Naive B cell (primary cell): ENCODE measurements at places on chromosomes 6 and 20. TPM values are rescaled to one million over a fixed set of nuclear protein-coding genes. Genes with fewer than 3 reads are reported as not detected.

DNA sequence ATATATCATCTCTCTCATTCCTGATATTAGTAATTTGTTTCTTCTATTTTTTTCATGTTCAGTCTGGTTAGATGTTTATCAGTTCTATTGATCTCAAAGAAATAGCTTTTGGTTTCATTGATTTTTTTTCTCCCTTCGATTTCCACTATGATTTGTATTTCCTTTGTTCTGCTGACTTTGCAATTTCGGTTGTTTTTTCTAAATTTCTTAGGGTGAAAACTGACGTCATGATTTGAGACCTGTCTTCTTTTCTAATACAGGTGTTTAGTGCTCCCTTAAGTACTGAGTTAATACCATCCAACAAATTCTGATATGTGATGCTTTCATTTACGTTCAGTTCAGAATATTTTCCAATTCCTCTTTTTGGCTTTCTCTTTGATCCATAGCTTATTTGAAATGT, 25.2 kb downstream of the STX7 start:
- H3K4me1 ChIP-seq, result peaks cover 37% of the 10 kb centered on the region
- no peak for DNase-seq
- H3K27me3 ChIP-seq, result no peaks in the 10 kb centered on the region
- H3K4me3 ChIP-seq, result peak overlapping the region; percentile 51

BCAS1 gene
- polyA plus RNA-seq, result not detected

HUS1B gene
- polyA plus RNA-seq, result not detected

OPRL1 gene
- 1.8 TPM for polyA plus RNA-seq

GRCh38 chr6:99349171-99350141, at the start of gene FAXC:
FAXC (minus strand) TSS chr6:99349674; CDS start chr6:99349372, 302 bp downstream.
- H3K4me1 ChIP-seq, result peaks cover 6% of the 10 kb centered on the region
- no peak within 1 kb of the TSS for H3K27ac ChIP-seq
- H3K36me3 ChIP-seq, result no peaks in the 10 kb centered on the region
- peak within 1 kb of the TSS; percentile 23 for H3K4me3 ChIP-seq
- peaks cover 77% of the 10 kb centered on the region for H3K27me3 ChIP-seq

DNA sequence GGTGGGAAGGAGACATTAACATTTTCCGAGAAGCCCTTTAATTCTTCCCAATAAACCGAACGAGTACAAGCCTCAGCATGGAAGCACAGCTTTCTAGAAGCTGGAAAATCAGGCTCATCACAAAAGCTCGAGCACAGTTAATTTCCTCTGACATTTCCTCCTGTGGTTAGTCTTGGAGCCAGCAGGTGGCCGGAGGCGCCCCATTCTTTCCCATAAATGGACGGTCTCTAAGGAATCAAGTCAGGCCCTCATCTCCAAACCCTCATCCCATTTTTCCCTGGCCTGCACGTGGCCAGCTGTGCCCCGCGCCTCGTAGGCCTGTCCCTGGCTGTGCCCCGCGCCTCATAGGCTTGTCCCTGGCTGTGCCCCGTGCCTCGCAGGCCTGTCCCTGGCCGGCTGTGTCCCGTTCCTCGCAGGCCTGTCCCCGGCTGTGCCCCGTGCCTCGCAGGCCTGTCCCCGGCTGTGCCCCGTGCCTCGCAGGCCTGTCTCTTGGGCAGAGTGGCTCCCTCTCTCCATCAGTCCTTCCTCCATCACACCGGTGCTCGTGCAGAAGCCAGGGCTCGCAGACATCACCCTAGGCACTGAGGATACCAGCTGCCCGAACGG, 19.7 kb upstream of the NTSR1 start:
- H3K4me3 ChIP-seq, result no peak overlapping the region
- no peak for DNase-seq
- no peak overlapping the region for H3K27ac ChIP-seq
- peaks cover 12% of the 10 kb centered on the region for H3K4me1 ChIP-seq
- no peaks in the 10 kb centered on the region for H3K36me3 ChIP-seq

C20orf202 gene
- polyA plus RNA-seq, result not detected

- no peaks in the 10 kb centered on the region for H3K27me3 ChIP-seq
- H3K27ac ChIP-seq, result no peak overlapping the region
- no peak for DNase-seq
- peaks cover 4% of the 10 kb centered on the region for H3K36me3 ChIP-seq
- peaks cover 28% of the 10 kb centered on the region for H3K4me1 ChIP-seq
These were observed 24.7 kb downstream of the MGME1 start for GRCh38 chr20:17993546-17993945.

GRCh38 chr6:15504040-15504495, 158.8 kb downstream of the DTNBP1 start:
- peaks cover 8% of the 10 kb centered on the region for H3K36me3 ChIP-seq
- H3K4me1 ChIP-seq, result peaks cover 22% of the 10 kb centered on the region
- no peak overlapping the region for H3K27ac ChIP-seq
- no peaks in the 10 kb centered on the region for H3K27me3 ChIP-seq

DNA sequence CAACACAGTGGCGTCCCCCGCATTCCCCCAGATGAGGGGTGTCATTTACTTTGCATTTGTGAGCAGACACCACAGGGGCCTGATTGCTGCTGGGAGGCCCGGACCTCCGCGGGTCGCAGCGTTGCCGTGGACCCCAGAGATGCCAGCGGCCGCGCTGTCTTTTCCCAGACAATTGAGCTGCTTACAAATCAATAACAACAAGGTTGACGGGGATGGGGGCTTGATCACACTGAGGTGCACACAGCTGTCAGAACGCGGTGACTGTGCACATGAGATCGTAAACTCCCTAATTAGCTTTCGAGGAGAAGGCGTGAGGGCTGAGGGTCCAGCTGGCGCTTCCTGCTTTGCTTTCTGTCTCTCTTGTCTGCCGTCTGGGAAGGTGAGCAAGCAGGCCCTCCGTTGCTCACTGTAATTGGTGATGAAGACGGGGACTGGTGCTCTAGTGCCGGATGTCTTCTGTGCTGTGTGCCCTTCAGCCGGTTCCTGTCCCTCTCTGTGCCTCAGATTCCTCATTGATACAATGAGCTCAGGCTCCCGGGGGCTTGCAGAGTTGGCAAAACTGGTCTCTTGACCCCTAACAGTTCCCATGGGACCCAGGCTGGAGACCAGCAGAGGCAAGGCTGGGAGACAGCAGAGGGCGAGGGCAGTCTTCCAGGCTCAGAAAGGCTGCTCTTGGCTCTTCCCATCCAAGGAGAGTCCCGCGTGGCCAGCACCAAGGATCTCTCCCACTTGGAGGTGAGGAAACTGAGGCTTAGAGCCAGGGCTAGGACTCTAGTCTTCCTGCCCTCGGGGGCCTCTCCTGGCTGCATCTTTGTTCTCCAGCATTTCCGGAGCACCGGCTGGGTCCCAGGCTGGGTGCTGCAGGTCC, 126.0 kb upstream of the PMEPA1 start:
- peaks cover 4% of the 10 kb centered on the region for H3K27me3 ChIP-seq
- H3K27ac ChIP-seq, result no peak overlapping the region
- H3K4me3 ChIP-seq, result no peak overlapping the region
- H3K36me3 ChIP-seq, result no peaks in the 10 kb centered on the region

GRCh38 chr6:92122746-92123145, 1296.6 kb downstream of the EPHA7 start:
- H3K4me1 ChIP-seq, result no peaks in the 10 kb centered on the region
- H3K36me3 ChIP-seq, result no peaks in the 10 kb centered on the region
- no peaks in the 10 kb centered on the region for H3K27me3 ChIP-seq

GMPR gene
- 5.2 TPM for polyA plus RNA-seq

- H3K4me1 ChIP-seq, result peaks cover 9% of the 10 kb centered on the region
- no peak for DNase-seq
- H3K36me3 ChIP-seq, result no peaks in the 10 kb centered on the region
- peaks cover 17% of the 10 kb centered on the region for H3K27me3 ChIP-seq
These were observed 65.3 kb upstream of the KCNK16 start for GRCh38 chr6:39387785-39388184.

KATNA1 gene
- 24.0 TPM for polyA plus RNA-seq

DNA sequence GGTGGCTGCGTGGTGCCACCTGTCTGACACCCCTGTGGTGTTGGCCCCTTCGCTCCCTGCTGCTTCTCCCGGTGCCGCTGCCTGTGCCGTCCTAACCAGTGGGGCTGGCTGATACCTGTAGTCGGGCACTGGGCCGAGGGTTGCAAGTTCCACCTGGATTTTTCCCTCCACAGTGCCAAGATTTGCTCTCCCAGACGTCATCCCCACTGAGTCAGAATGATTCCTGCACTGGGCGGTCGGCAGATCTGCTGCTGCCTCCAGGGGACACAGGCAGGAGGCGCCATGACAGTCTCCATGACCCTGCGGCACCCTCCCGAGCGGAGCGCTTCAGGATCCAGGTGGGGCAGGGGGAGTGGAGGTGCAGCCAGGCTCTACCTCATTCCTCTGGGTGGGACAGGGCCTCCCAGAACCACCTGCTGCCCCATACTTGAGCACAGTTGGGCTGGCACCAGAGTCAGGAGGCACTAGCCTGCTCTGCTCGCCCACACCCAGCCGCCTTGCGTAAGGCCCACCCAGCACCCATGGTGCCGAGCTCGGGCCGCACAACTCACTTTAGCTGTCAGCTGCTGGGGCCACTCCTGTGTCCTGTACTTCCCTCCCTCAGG, 60.2 kb downstream of the TCP11 start:
- peaks cover 6% of the 10 kb centered on the region for H3K4me1 ChIP-seq
- peaks cover 29% of the 10 kb centered on the region for H3K36me3 ChIP-seq
- no peak for DNase-seq

RBPJL gene
- not detected for polyA plus RNA-seq

DNA sequence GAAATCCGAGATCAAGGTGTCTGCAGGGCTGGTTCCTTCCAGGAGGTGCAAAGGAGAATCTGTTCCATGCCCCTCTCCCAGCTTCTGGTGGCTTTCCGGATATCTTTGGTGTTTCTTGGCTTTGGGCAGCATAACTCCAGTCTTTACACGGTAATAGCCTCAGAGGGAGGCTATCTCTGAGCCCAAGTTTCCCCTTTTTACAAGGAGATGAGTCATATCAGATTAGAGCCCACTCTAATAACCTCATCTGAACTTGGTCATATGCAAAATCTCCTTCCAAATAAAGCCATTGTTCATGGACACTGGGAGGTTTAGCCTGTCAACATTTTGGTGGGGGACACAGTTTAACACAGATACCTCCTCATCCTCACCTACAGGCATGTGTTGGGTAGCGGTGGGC, 213.7 kb downstream of the ATXN1 start:
- DNase-seq, result no peak
- no peak overlapping the region for H3K4me3 ChIP-seq
- H3K36me3 ChIP-seq, result no peaks in the 10 kb centered on the region
- peaks cover 8% of the 10 kb centered on the region for H3K27me3 ChIP-seq
- no peaks in the 10 kb centered on the region for H3K4me1 ChIP-seq

DNA sequence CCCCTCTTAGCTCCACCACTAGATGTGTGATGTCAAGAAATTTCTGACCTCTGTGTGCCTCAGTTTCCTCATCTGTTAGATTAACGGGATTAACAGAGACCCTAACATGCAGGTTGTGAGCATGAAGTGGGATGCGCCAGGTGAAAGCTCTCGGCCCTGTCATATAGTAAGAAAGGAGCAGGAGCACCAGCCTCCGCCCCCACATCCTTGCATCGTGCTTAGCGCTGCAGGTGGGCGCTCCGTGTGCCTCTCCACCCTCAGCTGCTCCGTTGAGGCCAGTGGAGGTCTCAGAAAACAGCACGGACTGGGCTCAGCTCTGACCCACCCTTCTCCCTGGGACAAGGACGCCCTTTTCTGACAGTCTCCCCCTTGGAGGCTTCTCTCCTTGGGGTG, 63.4 kb downstream of the TCP11 start:
- no peak overlapping the region for H3K4me3 ChIP-seq
- no peak for DNase-seq
- H3K36me3 ChIP-seq, result peaks cover 9% of the 10 kb centered on the region
- no peak overlapping the region for H3K27ac ChIP-seq

GRCh38 chr6:38068854-38069590, 249.5 kb downstream of the ZFAND3 start:
- no peak overlapping the region for H3K27ac ChIP-seq
- no peaks in the 10 kb centered on the region for H3K27me3 ChIP-seq
- no peak overlapping the region for H3K4me3 ChIP-seq

SEMG1 gene
- polyA plus RNA-seq, result not detected

DNA sequence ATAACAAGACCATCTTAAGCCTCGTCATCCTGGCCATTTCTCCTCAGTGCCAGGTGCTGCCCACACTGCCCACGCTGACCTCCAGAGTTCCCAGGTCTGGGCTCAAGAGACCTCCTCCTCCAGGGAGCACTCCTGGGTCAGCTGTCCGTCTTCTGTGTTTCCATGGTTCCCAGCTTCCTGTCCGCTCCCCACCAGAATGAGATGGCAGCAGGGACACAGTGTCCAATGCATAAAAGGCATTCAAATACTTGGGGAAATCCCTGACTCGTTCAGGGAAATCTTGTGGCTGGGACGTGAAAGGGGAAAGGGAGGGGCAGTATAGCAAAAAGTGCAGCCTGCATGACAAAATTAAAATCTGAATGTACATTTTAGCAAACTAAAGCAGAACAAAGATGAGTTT, 54.3 kb downstream of the SLC23A2 start:
- peak overlapping the region; percentile 19 for H3K4me3 ChIP-seq
- H3K36me3 ChIP-seq, result no peaks in the 10 kb centered on the region
- peaks cover 60% of the 10 kb centered on the region for H3K4me1 ChIP-seq
- H3K27ac ChIP-seq, result peak overlapping the region; percentile 81
- peak; percentile 28 for DNase-seq
- no peaks in the 10 kb centered on the region for H3K27me3 ChIP-seq

- no peak for DNase-seq
- H3K36me3 ChIP-seq, result peaks cover 2% of the 10 kb centered on the region
- H3K4me3 ChIP-seq, result no peak overlapping the region
- H3K27me3 ChIP-seq, result no peaks in the 10 kb centered on the region
- H3K27ac ChIP-seq, result peak overlapping the region; percentile 29
- no peaks in the 10 kb centered on the region for H3K4me1 ChIP-seq
These were observed 12.3 kb upstream of the SLA2 start for GRCh38 chr20:36658300-36658699.

DNA sequence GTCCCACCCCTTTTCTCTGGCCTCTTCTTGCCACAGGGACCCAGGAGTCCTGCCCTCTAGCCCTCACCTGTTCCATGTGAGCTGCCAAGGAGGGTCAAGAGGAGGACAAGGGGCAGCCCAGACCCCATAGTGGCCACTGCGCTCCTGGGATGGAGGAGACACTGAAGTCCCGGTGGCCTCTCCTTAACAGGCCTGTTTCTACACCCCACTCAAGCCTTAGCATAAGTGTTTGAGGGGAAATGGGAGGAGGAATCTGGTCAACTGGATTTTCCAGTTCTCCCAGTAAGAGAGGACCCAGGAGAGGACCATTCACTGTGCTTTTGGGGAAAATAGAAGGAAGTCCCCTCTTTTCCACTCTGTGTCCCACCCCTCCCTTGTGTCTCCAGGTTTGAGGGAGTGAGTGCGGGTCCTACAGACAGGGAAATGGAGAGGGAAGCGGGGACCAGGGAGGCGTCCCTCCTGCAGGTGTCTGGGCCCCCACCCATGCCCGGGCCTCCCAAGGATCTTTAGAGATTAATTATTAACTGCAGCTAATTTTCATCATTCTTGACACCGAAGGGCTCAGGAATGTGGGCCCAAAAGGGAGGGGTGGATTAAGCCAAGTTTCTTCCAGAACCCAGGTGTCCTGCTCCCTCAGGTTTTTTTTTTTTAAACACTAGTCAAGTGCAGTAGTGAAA, at the start of gene SFTA2:
Gene SFTA2, minus strand, starts transcription at position 202 of the 677 bp plus-strand sequence. Its CDS starts 74 bp downstream, at position 128.
- H3K27me3 ChIP-seq, result no peaks in the 10 kb centered on the region
- DNase-seq, result no peak
- peaks cover 9% of the 10 kb centered on the region for H3K36me3 ChIP-seq
- H3K27ac ChIP-seq, result peak within 1 kb of the TSS; percentile 86
- H3K4me1 ChIP-seq, result no peaks in the 10 kb centered on the region
- no peak within 1 kb of the TSS for H3K4me3 ChIP-seq
